ENCODE measurements at places on chromosomes 11 and 22.

- no peak for DNase-seq
Measured at GRCh38 chr11:17219016-17219415, 11.2 kb upstream of the PIK3C2A start.

DNA sequence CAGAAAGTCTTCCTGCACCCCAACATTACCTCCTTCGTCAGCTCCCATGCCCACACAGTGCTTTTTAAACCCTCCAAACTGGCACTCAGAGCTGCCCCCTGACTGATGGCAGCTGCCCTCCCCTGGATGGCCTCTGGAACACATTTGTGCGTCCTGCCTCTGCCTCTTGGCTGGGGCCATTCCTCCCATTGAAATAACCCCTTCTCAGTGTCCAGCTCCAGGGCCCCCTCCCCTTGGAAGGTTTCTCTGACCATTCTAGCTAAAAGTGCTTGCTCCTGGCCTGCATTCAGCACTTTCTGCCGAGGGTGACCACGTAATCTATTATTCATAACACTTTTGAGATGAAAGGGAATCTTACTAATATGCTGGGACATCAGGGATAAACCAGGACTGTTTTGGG lies 130.0 kb downstream of the PARVA start:
- no peak for DNase-seq

GRCh38 chr22:30190574-30190973 lies 56.0 kb downstream of the LIF start:
- DNase-seq = no peak

GRCh38 chr11:1780700-1781592 lies 17.2 kb upstream of the CTSD start:
- no peak for DNase-seq

DNA sequence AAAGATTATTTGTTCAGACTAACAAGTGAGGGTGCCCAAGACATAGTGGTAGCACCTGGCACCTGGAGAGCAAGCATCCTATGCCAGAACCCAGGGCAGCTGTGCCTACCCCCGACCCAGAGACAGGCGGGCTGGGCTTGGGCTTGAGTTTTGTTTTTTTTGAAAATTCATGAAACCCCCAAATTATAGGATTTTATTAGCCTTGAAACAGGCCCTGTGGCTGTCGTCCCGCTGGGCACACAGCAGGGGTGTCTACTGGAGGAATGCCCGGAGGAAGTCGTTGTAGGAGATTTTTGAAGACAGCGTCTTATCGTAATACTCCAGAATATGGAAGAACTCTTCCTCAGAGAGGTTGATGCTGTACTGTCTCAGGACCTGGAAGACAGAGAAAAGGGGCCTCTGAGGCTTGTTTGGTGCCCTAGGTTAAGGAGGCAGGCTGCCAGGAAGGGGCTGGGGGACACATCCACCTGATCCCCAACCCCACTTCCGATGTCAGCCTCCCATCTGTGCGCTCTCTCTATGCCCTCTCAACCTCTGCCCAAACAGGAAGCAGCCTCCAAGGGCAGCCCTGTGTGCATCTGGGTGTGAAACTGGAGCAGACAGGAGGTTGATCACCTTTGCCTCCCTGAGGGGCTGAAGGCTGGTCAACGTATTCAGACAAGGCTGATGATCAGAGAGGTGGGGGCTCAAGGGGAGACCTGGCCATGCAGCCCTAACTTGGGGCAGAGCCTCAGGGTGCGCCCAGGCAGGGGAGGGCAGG lies 117.0 kb downstream of the MPPED1 start:
- DNase-seq = no peak

GRCh38 chr11:61912991-61913698 lies 4.2 kb downstream of the RAB3IL1 start:
- no peak for DNase-seq

DNA sequence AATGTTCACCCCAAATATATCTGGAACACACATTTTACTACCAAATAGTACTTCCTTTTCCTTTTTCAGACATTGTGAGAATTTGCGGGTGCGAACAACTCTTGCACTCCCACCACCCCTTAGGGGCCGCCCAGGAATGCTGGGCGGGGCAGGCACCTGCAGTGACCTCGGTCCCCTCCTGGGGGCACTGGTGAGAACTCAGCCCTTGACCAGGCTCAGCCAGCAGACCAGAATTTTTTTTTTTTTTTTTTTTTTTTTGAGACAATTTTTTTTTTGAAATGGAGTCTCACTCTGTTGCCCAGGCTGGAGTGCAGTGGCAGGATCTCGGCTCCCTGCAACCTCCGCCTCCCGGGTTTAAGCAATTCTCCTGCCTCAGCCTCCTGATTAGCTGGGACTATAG lies 75.8 kb downstream of the ARHGAP8 start:
- DNase-seq = peak; percentile 30

GRCh38 chr11:34929794-34930763 lies 13.7 kb downstream of the PDHX start:
- no peak for DNase-seq

DNA sequence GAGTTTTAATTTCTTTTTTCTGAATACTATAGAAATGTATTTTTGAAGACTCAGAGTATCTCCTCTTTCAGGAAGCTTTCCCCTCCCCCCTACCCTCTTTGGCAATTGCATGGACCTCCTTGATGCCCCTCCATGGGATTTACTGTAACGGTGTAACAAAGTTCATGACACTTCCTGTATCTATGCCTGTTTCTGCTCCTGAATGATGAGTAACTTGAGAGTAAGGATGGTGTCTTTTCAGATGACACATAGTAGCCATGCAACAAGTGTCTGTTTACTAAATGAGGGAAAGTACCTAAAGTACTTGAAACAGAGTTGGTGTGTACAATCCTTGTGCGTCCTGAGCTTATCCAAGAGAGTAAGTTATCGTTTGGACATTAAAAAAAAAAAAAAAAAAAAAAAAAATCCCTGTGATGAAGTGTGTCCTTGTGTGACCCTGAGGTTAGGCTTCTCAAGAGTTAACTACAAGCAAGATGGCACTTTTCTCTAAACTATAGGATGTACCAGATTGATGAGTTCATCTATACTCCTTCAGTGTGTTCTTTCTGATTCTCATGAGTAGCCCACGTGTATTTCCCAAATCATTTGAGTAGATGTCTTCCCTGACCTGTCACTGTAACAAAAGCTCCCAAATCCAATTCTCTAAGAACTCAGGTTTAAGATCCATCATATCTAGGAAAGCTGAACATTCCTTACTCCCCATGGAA lies 7.4 kb downstream of the ETS1 start:
- DNase-seq = no peak

DNA sequence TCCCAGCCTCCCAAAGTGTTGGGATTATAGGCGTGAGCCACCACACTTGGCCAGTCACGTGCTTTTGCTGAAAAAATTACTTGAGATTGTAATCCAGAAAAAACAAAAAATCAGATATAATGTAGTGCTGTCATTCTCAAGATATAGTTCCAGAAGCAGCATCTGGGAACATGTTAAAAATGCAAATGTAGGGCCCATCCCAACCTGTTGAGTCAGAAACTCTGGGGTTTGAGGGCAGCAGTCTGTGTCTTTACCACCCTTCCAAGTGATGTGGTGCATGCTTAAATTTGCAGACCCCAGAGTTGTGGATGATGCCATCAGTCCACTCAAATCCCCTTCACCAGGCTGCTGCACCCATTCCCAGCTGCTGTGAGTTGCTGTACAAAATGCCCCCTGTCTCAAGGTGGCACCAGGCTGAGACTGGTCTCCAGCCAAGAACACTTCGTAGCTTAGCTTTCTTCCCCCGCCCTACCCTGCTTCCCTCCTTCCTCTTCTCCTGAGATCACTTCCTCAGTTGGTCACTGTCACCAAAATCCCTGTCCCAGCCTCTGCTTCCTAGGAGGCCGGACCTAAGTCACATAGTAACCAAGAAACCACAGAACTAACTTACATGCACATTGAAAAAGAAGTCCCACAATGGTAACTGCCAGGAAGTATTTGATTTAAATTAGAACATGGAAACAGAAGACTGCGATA lies 18.2 kb upstream of the ARRB1 start:
- DNase-seq = no peak

GRCh38 chr11:78514922-78515502 lies 59.7 kb downstream of the NARS2 start:
- DNase-seq = no peak

DNA sequence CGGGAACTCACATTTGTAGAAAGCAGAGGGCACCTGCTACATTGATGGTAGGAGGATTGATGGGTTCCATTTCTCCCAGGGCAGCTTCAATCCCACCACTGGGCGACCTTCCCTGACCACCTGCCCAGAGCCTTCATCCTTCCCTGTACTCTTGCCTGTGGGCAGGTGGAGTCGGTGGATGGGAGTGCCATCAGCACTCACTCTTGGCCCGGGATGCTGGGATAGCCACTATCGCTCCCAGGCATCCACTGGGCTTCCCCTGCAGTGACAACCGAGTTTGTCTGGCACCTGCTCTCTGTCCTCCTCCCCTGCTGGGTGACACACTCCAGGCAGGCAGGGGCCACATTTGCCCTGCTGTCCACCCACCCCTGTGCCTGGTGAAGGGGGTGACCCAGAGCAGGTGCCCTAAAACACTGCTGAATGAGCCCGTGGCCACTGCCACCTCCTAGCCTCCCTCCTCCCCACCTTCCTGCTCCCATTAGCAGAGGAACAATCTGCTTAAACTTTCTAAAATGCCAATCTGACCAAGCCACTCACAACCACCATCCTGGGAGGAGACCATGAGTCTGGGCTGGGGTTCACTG lies 604.7 kb downstream of the TBC1D22A start:
- no peak for DNase-seq

GRCh38 chr11:121412711-121413415 lies 39.3 kb upstream of the SORL1 start:
- no peak for DNase-seq

DNA sequence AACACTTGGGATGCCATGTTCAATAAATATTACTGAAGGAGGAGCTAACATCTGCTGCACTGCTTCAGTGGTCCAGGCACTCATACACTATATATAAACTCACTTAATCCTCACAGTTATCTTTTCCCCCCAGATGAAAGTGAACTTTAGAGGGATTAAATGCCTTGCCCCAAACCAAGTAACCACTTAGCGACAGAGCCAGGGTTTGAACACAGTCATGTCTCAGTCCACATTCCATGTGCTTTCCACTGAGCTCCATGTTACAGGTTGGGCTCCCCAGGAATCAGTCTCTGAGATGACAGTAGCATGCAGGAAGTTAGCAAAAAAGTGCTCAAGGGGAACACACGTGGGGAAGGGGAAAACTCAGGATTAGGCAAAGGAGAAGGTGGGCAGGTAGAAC lies 59.3 kb downstream of the ENDOD1 start:
- no peak for DNase-seq

- DNase-seq = no peak
Measured at GRCh38 chr11:17777738-17778091, 43.1 kb downstream of the KCNC1 start.

GRCh38 chr11:6459099-6459450 lies 14.7 kb downstream of the TRIM3 start:
- no peak for DNase-seq

DNA sequence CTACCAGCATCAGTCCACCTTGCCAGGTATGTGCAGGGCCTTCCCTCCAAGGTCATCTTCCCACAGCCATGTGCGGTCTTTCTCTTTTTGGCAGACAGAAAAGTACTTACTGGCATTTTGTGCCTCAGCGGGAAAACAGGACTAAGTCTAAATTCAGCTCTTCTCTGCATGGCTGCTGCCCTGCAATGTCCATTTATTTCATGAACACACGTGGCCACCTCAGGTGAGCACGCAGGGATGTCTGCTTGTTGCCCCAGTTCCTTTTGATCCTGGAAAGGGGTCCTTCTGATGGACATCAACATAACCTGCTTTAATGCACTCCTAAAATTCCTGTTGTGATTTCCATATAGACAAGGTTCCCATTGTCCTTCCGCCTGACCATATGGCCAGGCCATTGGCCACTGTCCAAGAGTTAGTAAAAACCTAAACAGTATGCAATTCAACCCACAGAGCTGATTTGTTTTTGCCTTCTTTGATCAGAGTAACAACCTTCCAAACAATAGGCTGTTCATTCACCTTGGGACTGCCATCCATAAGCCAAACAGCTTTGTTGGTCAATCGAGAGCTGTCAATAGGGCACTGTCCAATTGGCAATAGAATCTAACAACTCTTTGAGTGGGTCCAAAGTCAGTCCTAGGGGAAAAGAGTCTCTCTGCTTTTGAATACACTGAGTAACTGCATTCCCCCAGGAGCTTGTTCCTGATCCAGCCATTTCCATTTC lies 5.9 kb downstream of the TREH start:
- no peak for DNase-seq

- no peak for DNase-seq
Measured at GRCh38 chr22:37777122-37777687, 30.5 kb upstream of the GCAT start.

DNA sequence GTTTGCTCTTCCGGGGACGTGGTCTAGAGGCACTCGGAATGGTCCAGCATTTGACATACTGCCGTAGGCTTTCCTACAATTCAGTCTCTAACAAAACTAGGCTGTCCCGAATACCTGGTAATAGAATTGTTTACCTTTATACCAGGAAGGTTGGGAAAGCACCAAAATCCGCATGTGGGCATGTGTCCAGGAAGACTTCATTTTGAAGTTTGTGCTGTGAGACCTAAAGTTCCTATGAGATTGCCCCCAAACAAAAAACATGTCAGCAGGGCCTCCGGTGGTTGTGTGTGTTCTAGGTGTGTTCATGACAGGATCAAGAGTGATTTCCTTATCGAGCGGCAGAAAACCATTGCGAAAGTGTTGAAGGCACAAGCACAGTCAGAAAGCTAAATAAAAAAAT lies 26.1 kb downstream of the HSPA8 start:
- no peak for DNase-seq

GRCh38 chr11:119700030-119700429 lies 29.0 kb downstream of the NECTIN1 start:
- no peak for DNase-seq

- no peak for DNase-seq
Measured at GRCh38 chr11:66881927-66882452, 25.1 kb downstream of the LRFN4 start.

GRCh38 chr11:56188602-56189001 lies 12.2 kb downstream of the OR5J2 start:
- DNase-seq = no peak

- peak; percentile 16 for DNase-seq
Measured at GRCh38 chr11:79100093-79100910, 340.5 kb downstream of the TENM4 start.

- DNase-seq = no peak
Measured at GRCh38 chr11:13137844-13138301, 128.8 kb downstream of the RASSF10 start.

DNA sequence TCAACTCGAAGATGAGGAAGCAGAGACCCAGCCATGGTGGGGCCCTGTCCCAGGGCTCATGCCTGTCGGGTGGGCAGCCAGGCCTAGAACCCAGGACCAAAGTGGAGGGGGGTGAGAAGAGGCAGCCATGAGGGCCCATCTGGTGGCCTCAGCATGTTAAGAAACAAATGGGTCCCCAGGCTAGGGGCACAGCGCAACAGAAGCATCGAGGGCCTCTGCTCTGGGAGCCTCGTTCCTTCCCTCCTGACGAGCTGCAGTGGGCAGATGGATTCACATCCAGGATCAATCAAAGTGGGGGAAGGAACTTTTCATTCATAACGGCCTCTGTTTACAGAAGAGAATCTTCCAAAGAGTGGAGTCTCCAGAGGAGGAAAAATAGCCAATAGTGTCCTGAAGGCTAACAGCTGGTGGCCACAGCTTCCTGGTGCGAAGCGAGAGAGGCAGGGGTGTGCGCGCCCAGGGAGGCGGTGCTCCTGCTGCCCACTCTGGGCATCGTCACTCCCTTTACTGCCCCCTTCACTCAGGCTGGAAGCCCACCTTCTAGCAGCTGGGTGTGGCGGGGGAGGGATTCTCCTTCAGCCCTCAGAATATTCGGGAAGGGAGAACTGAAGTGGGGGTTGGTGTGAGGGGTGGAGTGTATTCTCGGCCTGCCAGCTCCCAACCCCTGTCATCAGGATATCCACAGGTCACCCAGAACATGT lies 4.3 kb downstream of the CBX7 start:
- no peak for DNase-seq

GRCh38 chr11:32615422-32615821 lies 31.8 kb downstream of the EIF3M start:
- DNase-seq = no peak

All from stimulated activated CD4-positive, alpha-beta T cell treated with anti-CD3 and anti-CD28 coated beads, Interleukin-2, amount 100 ng/mL, for 48 hours (primary cell).